ENCODE measurements at places on chromosomes 7 and 10.

- no peak for DNase-seq
These were observed 28.4 kb upstream of the MRC1 start for GRCh38 chr10:17780727-17781126.

- DNase-seq, result no peak
These were observed 53.3 kb downstream of the PCLO start for GRCh38 chr7:83109352-83109751.

DNA sequence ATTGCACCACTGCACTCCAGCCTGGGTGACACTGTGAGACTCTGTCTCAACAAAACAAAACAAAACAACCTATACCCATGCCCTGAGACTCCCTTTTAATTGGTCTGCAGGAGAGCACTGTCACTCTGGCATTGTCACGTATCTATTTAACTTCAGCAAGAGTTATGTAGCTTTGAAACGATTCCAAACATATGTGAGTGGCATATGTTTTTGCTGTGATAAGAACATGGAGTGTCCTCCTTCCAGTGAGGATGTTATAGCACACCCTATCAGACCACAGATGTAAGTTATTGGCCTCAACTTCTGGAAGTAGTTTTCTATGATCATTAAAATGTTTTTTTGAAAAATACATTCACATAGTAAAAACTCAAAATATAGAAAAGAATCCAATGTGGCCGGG is 15.5 kb upstream of the DNAJC12 start:
- no peak for DNase-seq

- peak; percentile 22 for DNase-seq
These were observed 918 bp upstream of the RPEL1 start for GRCh38 chr10:103244666-103245271.

DNA sequence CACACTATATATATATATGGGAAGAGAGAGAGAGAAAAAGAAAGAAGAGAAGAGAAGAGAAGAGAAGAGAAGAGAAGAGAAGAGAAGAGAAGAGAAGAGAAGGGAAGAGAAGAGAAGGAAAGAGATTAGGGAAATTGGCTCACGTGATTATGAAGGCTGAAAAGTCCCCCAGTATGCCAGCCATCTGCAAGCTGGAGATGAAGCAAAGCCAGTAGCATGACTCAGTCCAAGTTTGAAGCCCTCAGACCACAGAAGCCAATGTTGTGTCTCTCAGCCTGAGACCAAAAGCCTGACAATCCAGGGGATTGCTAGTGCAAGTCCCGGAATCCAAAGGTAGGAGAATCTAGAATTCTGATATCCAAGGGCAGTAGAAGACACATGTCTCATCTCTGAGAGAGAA is 206.3 kb upstream of the PRSS1 start:
- no peak for DNase-seq

DNA sequence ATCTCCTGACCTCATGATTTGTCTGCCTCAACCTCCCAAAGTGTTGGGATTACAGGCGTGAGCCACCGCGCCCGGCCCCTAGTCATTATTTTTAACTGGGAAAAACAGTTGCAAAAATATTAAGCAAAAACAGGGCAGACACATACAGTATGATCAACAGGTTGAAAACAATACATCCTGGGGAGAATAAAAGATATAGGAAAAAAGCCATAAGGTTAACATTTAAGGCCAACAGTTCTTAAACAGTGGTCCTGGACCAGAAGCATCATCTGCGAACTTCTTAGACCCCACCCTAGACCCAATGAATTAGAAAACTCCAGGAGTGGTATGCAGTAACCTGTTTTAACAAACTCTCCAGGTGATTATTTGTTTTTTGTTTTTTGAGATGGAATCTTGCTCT is 6.5 kb downstream of the UBE2H start:
- no peak for DNase-seq

DNA sequence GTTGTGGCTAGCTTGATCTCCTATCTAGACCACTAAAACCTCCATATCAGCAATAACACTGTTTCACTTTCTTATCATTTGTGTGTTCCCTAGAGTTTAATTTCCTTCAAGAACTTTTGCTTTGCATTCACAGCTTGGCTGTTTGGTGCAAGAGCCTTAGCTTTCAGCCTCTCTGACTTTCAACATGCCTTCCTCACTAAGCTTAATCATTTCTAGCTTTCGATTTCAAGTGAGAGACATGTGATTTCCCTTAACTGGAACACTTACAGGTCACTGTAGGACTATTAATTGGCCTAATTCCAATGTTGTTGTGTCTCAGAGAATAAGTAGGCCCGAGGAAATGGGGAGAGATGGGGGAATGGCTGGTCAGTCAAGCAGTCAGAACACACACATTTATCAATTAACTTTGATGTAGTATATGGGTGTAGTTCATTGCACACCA is 10.6 kb upstream of the BPGM start:
- no peak for DNase-seq
